AG08395 (cell line): ENCODE measurements at places on chromosomes 5 and 9.

DNA sequence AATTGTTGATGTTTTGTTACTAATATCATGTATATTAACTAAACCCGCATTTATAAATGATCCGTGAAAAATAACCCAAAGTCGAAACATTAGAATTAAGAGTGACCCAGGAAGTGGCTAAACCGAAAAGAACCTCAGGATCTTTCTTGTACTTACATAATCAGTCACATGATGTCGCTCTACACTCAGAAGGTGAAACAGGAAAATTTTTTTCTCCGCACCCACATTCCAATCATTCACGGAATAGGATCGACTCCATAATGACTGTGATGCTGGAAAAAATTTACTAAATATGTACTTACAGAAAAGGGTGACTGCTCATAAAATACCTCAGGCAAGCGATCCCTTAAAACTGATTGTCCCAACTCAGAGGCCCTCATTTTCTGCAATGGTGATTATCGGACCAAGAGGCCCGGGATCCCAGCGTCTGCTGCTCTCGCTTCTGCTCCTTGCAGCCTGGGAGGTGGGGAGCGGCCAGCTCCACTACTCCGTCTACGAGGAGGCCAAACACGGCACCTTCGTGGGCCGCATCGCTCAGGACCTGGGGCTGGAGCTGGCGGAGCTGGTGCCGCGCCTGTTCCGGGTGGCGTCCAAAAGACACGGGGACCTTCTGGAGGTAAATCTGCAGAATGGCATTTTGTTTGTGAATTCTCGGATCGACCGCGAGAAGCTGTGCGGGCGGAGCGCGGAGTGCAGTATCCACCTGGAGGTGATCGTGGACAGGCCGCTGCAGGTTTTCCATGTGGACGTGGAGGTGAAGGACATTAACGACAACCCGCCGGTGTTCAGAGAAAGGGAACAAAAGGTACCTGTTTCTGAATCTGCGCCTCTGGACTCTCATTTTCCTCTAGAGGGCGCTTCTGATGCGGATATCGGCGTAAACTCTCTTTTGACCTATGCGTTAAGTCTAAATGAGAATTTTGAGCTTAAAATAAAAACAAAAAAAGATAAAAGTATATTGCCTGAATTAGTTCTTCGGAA is at the start of gene PCDHA12:
TSS of gene PCDHA12 (plus strand) at position 224 of the 981 bp plus-strand sequence. CDS start at position 389, 165 bp downstream.
- no peak for DNase-seq

- no peak for DNase-seq
Measured at GRCh38 chr5:78568676-78569075, 79.9 kb downstream of the LHFPL2 start.

DNA sequence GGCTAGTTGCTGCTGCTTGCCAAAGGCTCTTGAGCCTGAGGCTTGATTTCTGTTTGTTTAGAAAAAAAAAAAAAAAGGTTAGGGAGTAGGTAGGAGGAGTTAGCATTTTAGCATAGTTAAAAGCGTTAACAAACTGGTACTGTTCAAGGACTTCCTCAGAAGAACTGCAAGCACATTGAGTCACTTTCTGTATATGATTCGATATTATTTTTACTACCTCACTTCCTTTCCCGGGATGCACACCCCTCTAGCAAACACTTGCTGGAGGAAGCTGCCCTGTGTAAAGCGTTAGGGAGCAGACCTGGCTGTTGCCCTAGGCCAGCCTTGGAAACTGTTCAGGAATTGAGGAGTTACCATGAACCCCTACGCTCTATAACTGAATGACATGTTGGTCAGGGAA is 15.7 kb upstream of the CEP120 start:
- DNase-seq, result no peak

- DNase-seq, result no peak
Measured at GRCh38 chr9:109242014-109242413, 75.0 kb upstream of the FRRS1L start.

GRCh38 chr9:131521203-131521602 is 9.9 kb downstream of the UCK1 start:
- no peak for DNase-seq

GRCh38 chr9:4243113-4243512 is 56.8 kb downstream of the GLIS3 start:
- DNase-seq, result no peak

DNA sequence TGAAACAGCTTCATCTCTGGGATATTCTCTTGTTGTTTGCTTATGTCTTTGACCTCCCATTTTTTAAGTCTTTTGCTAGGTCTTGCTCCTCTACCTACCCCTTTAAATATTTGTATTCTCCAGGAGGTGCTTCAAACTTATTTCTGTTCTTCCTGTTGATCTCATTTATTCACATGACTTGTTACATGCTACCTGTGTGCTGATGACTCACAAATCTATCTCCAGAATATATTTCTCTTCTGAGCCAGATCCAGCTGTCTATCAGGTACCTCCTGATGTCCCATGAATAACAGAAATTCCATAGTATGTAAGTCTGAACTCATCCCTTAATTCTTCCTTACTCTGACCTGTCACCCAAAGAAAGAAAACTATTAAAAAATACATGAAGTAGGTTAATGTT is 11.0 kb downstream of the NIPBL start:
- DNase-seq, result no peak

GRCh38 chr9:130263601-130264413 is 1.8 kb upstream of the HMCN2 start:
- no peak for DNase-seq

GRCh38 chr9:69027355-69028097 is 8.0 kb upstream of the FXN start:
- peak; percentile 46 for DNase-seq

DNA sequence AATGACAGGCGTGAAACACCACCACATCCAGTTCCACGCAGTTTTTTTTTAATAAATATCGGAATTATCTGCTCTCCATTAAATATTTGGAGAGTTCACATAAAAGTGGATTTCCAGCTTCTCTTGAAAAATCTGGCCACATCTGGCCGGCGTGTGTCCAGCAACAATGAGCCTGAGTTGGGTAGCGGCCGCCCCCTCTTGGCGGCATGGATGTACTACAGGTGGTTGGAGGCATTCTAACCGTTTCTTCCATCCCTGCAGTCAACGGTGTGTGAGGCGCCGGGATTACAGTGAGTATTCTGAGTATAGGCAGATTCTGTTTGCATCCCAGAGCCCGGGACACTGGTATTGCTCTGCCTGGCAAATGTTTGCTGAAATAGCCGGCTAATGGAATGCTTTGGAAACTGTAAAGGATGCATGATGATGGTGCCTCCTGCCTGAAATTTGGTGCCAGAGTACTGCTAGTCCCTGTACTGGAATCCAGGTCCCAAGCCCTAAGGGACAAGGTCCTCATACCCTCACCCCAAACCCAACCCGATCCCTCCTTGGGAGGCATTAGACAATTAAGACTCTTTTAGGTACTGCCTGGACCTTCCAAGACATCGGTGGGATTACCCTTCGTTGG is 13.6 kb upstream of the GM2A start:
- DNase-seq, result peak; percentile 89
